Spleen (tissue), 13 donors: ENCODE measurements at places on chromosomes 6 and 20. TPM values are rescaled to one million over a fixed set of nuclear protein-coding genes. Genes with fewer than 3 reads are reported as not detected.
A peak's percentile ranks its signal among the peaks of the same experiment; 100 is the strongest.

- H3K36me3 ChIP-seq: no peaks in the 10 kb centered on the region
- peaks cover 3% of the 10 kb centered on the region for H3K4me1 ChIP-seq
- no peak overlapping the region for H3K4me3 ChIP-seq
These were observed 147.7 kb downstream of the PRL start for GRCh38 chr6:22149096-22149495.

DNA sequence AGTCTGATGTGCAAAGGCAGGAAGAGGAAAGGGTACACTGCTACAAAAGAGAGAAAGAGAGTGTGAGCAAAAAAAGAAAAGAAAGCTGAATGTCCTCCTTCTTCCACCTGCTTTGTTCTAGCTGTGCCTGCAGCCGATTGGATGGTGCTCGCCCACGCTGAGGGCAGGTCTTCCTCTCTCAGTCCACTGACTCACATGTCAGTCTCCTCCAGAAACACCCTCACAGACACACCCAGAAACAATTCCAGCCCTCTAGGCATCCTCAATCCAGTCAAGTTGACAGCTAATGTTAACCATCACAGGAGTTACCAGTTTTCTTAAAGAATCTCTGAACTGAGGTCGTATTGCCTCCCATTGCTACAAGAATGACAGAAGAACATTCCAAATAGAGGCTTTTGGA, 411.9 kb upstream of the SASH1 start:
- H3K36me3 ChIP-seq: no peaks in the 10 kb centered on the region
- H3K4me1 ChIP-seq: no peaks in the 10 kb centered on the region
- no peak for DNase-seq

DNA sequence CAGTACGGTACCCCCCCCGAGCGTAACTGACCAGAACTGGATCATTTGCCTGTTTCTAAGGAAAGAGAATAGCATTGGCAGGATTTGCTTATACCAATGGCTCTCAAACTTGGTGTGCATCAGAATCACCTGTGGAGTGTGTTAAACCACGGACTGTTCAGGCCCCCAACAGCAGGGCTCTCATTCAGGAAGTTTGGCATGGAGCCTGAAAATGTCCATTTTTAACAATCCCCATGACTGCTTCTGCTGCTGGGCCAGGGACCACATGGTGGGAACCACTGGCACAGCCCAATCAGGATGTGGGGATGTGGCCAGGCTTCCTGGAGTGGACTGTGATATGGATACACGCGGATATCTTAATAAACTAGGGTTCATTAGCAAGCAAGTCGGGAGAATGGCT, 53.9 kb downstream of the GTF2H5 start:
- H3K27ac ChIP-seq: no peak overlapping the region
- no peak overlapping the region for H3K4me3 ChIP-seq
- no peak for DNase-seq
- no peaks in the 10 kb centered on the region for H3K36me3 ChIP-seq

DNA sequence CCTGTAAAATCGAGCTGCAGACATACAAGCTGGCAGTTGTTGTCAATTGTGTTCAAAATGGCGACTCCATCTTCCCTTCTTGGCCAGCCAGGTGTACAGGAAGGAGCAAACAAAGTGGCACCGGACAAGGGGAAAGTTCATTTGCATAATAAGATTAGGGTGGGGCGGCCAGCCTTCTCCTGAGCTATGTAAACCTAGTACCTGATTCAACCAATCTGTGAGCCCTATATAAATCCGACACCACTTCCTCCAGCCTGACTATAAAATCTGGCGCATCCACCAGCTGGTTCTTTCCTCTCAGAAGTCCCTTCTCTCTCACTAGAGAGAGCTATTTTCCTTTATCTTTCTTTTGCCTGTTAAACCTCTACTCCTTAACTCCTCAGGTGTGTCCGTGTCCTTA, 8.1 kb upstream of the HBS1L start:
- no peaks in the 10 kb centered on the region for H3K4me1 ChIP-seq
- H3K36me3 ChIP-seq: no peaks in the 10 kb centered on the region
- no peak overlapping the region for H3K27ac ChIP-seq
- no peak overlapping the region for H3K4me3 ChIP-seq

DNA sequence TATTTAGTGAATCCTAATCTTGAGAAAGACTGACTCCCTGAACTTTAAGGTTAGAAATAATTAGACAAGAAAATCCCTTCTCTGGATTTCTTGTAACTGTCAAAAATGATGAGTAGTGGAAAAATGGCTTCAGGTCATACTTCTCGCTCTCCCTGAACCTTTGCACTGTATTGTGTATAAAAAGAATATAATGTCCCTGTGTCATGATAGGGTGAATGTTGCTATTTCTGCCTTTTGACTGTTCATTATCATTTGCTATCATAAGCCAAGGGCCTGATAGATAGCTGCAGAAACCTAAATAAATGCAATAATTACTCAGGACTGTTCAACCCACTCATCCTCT, 39.3 kb downstream of the ALDH8A1 start:
- H3K4me3 ChIP-seq: no peak overlapping the region
- H3K27ac ChIP-seq: no peak overlapping the region
- no peaks in the 10 kb centered on the region for H3K4me1 ChIP-seq

GRCh38 chr6:144377586-144378210, 92.6 kb downstream of the UTRN start:
- no peak for DNase-seq
- no peaks in the 10 kb centered on the region for H3K36me3 ChIP-seq
- peaks cover 40% of the 10 kb centered on the region for H3K4me1 ChIP-seq
- no peak overlapping the region for H3K4me3 ChIP-seq
- no peaks in the 10 kb centered on the region for H3K27me3 ChIP-seq

GRCh38 chr6:132763269-132763668, 5.6 kb upstream of the VNN2 start:
- no peaks in the 10 kb centered on the region for H3K27me3 ChIP-seq
- peaks cover 28% of the 10 kb centered on the region for H3K4me1 ChIP-seq
- DNase-seq: peak; percentile 74
- peak overlapping the region; percentile 4 for H3K4me3 ChIP-seq
- peak overlapping the region; percentile 39 for H3K27ac ChIP-seq

PLN gene
- 2.2 TPM for polyA plus RNA-seq

ZNF391 gene
- polyA plus RNA-seq: 2.1 TPM

ORC3 gene
- polyA plus RNA-seq: 16.3 TPM

DNA sequence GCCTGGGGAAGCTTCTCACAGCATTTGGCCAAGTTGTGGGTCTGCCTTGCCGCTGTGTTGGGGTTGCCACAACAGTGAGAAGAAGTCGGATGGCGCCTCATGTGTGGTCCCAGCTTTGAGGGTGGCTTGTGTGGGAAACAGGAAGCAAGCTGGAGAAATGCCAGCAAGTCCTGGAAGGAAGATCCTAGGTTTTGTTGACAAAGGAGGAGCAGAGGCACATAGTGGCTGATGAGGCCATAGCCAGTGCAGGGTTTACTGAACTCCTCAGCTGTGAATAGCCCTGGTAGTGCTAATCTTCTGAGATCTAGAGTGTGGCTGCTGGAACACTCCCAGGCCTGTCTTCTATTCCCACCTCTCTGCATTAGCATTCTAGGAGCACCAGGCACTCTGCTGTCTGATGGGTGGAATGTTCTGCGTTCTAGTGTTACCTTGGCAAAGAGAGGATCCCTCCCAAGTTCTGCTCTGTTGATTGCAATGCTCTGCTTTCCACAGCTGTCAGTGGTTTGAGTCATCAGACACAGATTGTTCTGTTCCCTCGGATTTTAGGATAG, 25.2 kb downstream of the SNPH start:
- H3K27me3 ChIP-seq: no peaks in the 10 kb centered on the region
- H3K27ac ChIP-seq: no peak overlapping the region
- H3K36me3 ChIP-seq: no peaks in the 10 kb centered on the region
- no peaks in the 10 kb centered on the region for H3K4me1 ChIP-seq
- no peak overlapping the region for H3K4me3 ChIP-seq
- DNase-seq: no peak

- H3K4me3 ChIP-seq: no peak overlapping the region
- no peaks in the 10 kb centered on the region for H3K36me3 ChIP-seq
- peaks cover 6% of the 10 kb centered on the region for H3K27me3 ChIP-seq
These were observed 5.6 kb upstream of the PHACTR1 start for GRCh38 chr6:12710921-12711320.

- H3K4me3 ChIP-seq: no peak overlapping the region
- DNase-seq: no peak
- H3K36me3 ChIP-seq: no peaks in the 10 kb centered on the region
- H3K27me3 ChIP-seq: peaks cover 7% of the 10 kb centered on the region
- H3K4me1 ChIP-seq: no peaks in the 10 kb centered on the region
These were observed 31.1 kb downstream of the PLG start for GRCh38 chr6:160733050-160733646.

DNA sequence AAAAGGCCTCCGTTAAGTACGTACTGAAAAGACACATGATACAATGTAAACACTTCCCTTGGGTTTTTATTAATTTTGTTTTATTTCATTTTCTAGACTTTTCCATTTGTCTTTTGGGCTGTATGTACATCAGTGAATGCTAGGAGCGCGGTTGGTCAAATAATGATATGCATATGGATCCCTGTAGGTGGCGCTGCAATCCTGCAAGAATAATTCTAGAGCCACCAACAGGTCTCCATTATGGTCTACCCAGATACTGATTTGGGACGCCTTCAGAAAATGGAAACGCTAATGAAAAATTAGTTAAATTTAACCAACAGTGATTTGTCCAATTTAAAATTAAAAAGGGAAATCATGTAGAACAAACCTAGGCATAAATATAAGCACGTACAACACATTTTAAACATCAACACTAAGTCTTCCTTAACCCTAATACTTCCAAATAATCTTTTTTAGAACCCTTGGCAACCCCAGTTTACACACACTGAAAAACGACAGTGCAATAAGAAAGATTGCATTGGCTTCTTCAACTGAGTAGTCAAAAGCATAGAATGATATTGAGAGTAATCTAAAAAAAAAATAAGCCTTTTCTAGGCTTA, 433.5 kb downstream of the RFPL4B start:
- H3K4me1 ChIP-seq: no peaks in the 10 kb centered on the region
- no peak overlapping the region for H3K27ac ChIP-seq
- H3K36me3 ChIP-seq: no peaks in the 10 kb centered on the region
- DNase-seq: no peak

- H3K4me3 ChIP-seq: no peak overlapping the region
- no peaks in the 10 kb centered on the region for H3K36me3 ChIP-seq
- H3K27ac ChIP-seq: no peak overlapping the region
- H3K27me3 ChIP-seq: no peaks in the 10 kb centered on the region
- no peaks in the 10 kb centered on the region for H3K4me1 ChIP-seq
- DNase-seq: no peak
These were observed 13.5 kb upstream of the PNRC1 start for GRCh38 chr6:89066940-89067646.

BMP6 gene
- 0.80 TPM for polyA plus RNA-seq

DNA sequence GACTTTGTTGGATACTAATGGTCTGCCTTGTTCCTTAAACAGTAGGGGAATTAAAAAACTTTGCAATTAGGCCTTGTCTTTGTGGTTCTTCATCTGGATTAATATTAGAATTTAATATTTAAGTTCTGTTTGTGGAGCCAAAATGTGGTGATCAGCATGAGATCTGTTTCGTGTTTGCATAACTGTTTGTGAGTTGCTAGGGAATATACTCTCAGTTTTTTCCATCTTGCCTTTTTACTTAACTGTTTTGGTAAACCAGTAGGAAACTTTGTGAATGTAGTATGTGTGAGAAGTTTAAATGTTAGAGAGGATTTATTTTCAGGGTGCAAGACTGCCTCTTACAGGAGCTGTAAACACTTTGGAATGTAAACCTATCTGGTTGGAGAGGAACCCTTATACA, 35.6 kb downstream of the LRRC1 start:
- no peaks in the 10 kb centered on the region for H3K4me1 ChIP-seq
- no peaks in the 10 kb centered on the region for H3K27me3 ChIP-seq
- H3K27ac ChIP-seq: no peak overlapping the region
- no peaks in the 10 kb centered on the region for H3K36me3 ChIP-seq
- H3K4me3 ChIP-seq: no peak overlapping the region

C6orf132 gene
- polyA plus RNA-seq: 0.11 TPM

DNA sequence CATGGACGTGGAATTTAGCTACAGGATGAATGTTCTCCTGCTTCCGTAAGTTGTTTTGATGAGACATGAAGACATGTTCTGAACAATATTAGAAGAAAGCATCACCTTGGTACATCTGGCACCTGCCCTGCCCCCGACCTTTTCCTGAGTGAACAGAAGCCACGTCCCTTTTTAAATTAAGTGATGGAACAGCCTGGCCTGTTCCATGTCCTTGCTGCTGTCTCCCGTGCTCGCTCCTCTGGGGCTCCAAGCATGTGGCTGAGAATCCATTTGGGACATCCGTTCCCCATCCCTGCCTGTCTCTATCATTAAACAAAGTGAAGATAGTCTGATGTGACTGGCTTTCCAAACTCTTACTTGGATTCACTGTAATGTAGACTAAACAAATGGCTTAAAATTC, 36.4 kb downstream of the ERMARD start:
- peaks cover 23% of the 10 kb centered on the region for H3K36me3 ChIP-seq
- H3K4me3 ChIP-seq: no peak overlapping the region
- H3K4me1 ChIP-seq: peaks cover 13% of the 10 kb centered on the region
- no peak for DNase-seq

GRCh38 chr20:62943396-62943795, 5.4 kb downstream of the GID8 start:
- no peaks in the 10 kb centered on the region for H3K27me3 ChIP-seq
- H3K4me3 ChIP-seq: no peak overlapping the region
- no peak overlapping the region for H3K27ac ChIP-seq

- no peak overlapping the region for H3K4me3 ChIP-seq
- H3K27ac ChIP-seq: no peak overlapping the region
- peaks cover 59% of the 10 kb centered on the region for H3K4me1 ChIP-seq
These were observed 44.9 kb downstream of the ITCH start for GRCh38 chr20:34407962-34408474.

- no peaks in the 10 kb centered on the region for H3K36me3 ChIP-seq
- no peaks in the 10 kb centered on the region for H3K4me1 ChIP-seq
- no peak for DNase-seq
These were observed 20.0 kb upstream of the LBP start for GRCh38 chr20:38326309-38326708.

ARFRP1 gene
- 118 TPM for polyA plus RNA-seq

PSMF1 gene
- 25.7 TPM for polyA plus RNA-seq

DNA sequence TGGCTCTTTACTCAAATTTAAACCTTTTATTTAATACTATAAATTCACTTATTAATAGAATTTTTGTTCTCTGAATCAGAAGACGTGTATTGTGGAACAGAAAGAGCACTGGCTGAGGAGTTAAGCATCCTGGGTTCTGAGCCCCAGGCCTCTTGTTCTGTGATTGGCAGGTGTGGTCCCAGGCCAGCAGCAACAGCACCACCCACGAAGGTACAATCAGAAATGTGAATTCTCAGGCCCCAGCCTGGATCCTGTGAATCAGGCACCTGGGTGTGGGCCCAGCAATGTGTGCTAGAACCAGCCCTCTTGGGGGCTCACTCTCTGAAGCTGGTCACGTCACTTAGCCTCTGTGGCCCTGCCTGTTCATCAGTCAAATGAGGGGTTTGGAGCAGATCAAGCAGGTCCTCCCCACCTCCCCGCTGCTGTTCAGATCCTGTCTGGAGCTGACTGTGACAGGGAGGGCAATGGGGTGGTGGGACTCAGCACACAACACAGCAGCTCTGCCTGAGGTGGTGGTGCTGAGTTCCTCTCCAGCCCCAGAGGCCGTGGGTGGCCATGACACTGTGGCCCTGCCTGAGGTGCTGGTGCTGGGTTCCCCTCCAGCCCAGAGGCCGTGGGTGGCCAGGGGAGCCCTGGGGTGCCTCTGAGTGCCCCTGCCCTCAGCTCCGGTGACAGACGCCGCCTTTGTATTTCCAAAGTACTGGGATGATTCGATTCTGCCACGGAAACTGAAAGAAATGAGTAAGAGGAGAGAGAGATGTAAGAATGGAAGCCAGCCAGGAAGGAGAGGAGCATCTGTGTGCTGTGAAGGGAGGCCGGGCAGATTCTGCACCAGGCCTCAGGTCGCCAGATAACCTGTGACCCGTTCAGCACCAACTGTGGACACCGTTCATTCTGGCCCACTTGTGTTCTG, 41.6 kb upstream of the FRMD1 start:
- no peaks in the 10 kb centered on the region for H3K27me3 ChIP-seq
- H3K4me1 ChIP-seq: no peaks in the 10 kb centered on the region
- H3K36me3 ChIP-seq: no peaks in the 10 kb centered on the region
- no peak overlapping the region for H3K4me3 ChIP-seq
- peak; percentile 38 for DNase-seq
- no peak overlapping the region for H3K27ac ChIP-seq
